ENCODE measurements at places on chromosomes 3 and 15. TPM values are rescaled to one million over a fixed set of nuclear protein-coding genes. Genes with fewer than 3 reads are reported as not detected.

DNA sequence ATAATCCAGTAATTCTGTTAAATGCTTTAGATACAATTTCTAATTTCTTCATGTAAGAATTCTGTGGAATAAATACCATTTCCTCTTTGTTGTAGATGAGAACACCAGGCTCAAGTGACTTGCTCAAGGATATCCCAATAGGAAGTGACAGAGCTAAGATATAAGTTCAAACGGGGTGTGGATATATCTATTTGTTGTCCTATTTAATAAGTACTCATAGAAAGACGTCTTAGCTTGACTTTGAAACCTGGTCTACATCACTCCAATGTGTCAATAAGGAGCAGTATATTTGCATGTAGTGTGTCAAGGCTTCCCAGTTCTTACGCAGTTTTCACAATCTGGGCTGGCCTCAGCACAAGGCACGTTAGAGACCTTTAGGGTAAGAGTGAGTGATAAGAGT, 4.7 kb upstream of the GCSAM start:
- no peaks in the 10 kb centered on the region for H3K27me3 ChIP-seq
- H3K36me3 ChIP-seq, result peaks cover 5% of the 10 kb centered on the region
- DNase-seq, result no peak
- no peak overlapping the region for H3K27ac ChIP-seq

GRCh38 chr3:42497009-42497731, 5.3 kb upstream of the VIPR1 start:
- peaks cover 47% of the 10 kb centered on the region for H3K4me1 ChIP-seq
- peak overlapping the region; percentile 50 for H3K4me3 ChIP-seq
- peak; percentile 35 for DNase-seq
- H3K27ac ChIP-seq, result peak overlapping the region; percentile 51
- peaks cover 18% of the 10 kb centered on the region for H3K27me3 ChIP-seq
- H3K36me3 ChIP-seq, result peaks cover 8% of the 10 kb centered on the region

DNA sequence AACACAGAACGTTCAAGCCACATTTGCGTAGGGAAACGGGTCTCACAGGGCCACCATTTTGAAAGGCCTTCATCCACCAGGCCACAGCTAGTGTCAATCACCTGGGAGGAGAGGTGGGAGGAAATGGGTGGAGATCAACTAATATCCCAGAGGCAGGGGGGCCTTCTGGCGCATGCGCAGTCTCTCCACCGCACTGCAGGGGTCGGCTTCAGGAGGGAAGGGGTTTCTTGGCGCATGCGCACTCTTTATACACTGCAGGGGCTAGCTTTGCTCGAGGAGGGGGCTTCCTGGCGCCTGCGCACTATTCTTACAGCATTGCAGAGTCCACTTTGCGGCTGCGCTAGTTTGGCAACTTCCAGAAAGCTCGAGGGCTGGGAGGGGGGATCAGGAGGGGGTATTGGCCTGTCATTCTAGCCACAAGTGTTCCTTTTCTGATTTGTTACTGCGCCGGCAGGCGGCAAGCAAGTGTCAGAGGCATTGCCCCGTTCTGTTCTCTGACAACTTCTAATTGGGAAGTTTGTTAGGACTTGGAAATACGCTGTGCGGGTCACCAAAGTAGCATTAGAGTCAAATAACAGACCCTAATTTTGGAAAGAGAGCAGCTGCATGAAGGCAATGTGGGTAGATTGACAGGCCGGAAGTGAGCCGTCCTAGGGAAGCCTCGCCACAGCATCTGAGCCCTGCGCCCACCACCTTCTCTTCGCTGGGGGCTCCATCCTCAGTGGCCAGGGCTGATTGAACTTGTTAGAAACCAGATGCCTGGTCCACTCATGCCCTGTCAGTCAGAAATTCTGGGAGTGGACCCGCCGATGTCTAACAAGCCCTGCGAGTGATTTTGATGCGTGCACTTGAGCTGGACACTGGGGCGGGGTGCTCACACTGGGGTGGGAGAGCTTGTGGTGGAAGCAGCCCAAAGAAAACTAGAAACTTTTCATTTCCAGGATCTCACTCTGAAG, 173.5 kb upstream of the NDN start:
- no peaks in the 10 kb centered on the region for H3K4me1 ChIP-seq
- H3K36me3 ChIP-seq, result no peaks in the 10 kb centered on the region
- no peaks in the 10 kb centered on the region for H3K27me3 ChIP-seq
- H3K4me3 ChIP-seq, result no peak overlapping the region
- no peak overlapping the region for H3K27ac ChIP-seq

PYGO1 gene
- total RNA-seq, result 2.5 TPM

IL5RA gene
- not detected for total RNA-seq

SLC9A9 gene
- 2.4 TPM for total RNA-seq

Measured in Calu3 (cell line).